CD8-positive, alpha-beta memory T cell (primary cell): ENCODE measurements at places on chromosomes 11 and 22.

DNA sequence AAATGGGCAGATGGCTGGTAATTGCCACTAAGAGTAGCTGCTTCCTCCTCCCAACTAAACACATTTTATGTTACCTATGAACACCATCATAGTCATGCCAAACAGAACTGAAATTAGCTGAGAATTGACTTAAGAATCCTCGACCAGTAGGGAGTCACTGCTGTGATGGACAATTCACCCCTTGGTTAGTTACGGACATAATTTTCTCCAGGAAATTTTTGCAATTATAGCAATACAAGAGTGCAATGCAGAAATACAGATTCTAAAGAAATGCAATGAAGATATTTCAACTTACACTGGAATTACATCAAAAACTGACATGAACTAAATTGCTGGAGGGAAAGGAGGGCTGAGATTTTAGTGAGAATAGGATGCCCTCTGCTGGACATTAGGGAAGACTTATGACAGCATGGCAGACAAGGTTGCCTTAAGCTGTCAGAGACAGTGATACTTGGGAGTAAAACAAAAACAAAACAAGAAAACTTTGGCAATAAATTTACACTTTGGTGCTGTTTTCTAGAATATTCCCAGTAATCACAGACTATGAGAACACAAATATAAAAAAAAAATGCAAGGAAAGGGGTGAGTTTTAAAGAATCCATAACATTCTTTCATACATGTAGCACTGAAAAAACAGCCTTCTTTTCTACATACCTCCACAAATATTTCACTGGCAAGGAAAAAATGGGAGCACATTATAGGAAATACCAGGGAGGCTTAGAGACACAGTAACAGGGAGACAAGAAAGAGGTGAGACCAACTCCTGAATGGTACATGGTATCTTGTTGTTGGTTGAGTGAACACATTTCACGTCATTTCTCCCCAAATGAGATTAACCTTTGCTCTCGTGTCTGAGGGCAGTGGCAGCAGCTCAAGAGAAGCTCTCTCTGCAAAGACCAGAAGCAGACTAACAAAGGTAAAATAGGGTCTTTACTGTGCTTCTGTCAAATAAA is 11.2 kb upstream of the PPP2R1B start:
- DNase-seq: peak; percentile 54

- DNase-seq: no peak
These were observed 95.5 kb downstream of the RPL27A start for GRCh38 chr11:8777907-8778767.

GRCh38 chr22:31956360-31956759 is 12.0 kb downstream of the YWHAH start:
- DNase-seq: peak; percentile 25

- no peak for DNase-seq
These were observed 2.5 kb upstream of the SEPTIN3 start for GRCh38 chr22:41966607-41967240.

DNA sequence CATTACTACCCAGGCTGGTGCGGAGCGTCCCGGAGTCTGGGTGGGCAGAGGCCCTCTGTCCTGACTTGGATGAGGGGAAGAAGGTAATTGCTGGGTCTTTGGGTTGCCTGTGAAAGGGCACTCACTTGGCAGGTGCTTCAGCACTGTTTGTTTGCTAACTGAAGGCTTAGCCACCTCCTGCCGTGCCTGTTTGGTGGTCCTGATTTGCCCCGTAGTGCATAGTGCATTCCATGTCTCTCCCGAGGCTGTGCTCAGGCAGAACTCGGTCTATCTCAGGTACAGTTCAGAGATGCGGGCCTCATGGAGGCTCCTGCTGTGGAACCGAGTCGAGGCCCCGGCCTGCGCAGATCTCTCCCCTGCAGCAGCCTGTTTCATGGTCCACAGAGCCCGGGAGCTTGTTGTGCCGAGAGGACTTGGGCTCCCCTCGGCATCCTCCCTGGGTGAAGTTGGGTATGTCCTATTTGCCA is 146.2 kb downstream of the TBC1D22A start:
- DNase-seq: no peak

DNA sequence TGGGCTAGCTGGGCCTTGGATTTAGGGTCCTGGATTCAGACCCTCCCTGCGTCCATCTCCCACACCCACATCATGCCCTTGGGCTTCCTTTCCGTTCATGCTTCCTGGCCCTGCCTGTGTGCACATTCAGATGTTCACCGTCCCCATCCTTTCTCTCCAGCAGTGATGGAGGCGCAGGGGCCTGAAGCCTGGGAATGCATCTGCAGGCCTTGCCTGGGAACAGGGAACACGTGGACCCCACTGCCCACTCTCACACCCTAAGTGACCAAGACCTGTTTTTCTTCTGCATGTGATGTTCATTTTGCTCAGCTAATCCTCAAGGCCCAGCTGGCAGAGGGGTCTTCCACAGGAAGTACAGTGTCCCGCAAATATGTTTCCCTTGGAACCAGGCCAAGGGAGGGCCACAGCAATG is 91.6 kb upstream of the PARVA start:
- DNase-seq: no peak

GRCh38 chr11:114174712-114175495 is 115.4 kb downstream of the ZBTB16 start:
- no peak for DNase-seq
